Ovary (tissue), 10 donors: ENCODE measurements at places on chromosomes 13 and 19. TPM values are rescaled to one million over a fixed set of nuclear protein-coding genes. Genes with fewer than 3 reads are reported as not detected.
A peak's percentile ranks its signal among the peaks of the same experiment; 100 is the strongest.

DNA sequence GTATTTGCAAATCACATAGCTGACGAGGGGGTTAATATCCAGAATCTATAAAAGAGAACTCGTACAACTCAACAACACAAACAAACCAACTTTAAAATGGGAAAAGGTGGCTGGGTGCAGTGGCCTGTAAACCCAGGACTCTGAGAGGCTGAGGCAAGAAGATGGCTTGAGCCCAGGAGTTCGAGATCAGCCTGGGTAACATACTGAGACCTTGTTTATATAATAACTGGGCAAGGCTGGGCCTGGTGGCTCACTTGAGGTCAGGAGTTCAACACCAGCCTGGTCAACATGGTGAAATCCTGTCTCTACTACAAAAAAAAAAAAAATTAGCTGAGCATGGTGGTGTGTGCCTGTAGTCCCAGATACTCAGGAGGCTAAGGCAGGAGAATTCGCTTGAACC, 21.8 kb upstream of the TM6SF2 start:
- no peaks in the 10 kb centered on the region for H3K4me1 ChIP-seq
- no peaks in the 10 kb centered on the region for H3K36me3 ChIP-seq
- no peak for DNase-seq

DNA sequence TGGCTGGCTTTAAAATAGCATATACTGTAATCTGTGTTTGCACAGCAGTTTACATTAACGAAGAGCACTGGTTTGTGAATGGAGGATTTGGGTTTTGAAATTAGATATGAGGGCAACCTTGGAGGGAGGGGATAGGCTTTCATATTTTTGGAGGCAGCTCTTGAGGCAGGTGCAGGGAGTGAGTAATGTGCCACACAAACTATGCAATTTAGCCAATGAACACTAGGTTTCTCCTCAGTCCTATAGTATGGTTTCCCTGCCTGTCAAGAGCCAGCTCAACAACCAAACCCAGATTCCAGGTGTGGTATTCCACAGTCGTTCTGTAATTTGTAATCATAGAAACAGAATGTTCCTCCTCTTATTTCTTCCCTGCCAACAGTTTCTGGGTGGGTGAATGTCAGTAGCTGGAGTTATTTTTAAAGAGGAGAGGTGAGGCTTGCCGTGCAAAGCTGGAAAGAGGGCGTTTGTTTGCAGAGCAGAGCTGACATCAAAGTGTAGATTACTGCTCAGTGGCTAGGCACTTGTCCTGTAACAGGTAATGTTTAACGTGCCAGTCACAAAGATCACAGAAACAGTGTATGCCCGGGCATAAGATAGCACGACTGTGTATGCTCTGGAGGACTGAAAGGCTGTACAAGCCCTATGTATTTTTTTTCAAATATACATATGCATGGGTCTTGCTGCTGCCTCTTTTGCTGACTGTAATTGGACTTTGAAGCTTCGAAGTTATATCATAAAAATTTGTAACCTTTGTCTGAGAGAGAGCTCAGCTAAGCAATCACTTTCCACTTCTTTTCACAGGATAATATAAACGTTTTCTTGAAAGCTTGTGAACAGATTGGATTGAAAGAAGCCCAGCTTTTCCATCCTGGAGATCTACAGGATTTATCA, 124.2 kb downstream of the LMO7 start:
- H3K27me3 ChIP-seq, result no peaks in the 10 kb centered on the region
- H3K27ac ChIP-seq, result no peak overlapping the region
- no peaks in the 10 kb centered on the region for H3K36me3 ChIP-seq
- DNase-seq, result no peak
- peak overlapping the region; percentile 33 for H3K4me3 ChIP-seq

DNA sequence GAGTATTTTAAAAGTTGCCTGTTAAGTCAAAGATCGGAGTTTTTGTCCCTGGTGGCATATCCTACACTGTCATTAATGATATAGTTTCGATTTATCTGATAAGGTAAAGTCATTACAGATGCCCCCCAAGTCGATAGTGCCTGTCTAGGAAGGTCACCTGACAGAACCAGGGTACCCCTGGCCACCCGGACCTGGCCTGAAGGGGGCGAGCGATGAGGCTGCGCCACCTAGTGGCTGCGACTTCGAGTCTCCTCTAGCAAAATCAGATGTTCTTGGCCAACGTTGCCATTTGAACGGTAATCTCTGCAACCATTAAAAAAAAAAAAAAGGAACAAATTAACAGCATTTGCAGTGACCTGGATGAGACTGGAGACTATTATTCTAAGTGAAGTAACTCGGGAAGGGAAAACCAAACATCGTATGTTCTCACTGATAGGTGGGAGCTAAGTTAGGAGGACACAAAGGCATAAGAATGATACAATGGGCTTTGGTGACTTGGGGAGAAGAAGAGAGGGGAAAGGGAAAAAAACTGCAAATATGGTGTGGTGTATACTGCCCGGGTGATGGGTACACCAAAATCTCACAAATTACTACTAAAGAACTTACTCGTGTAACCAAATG, 565.1 kb downstream of the LIG4 start:
- H3K4me3 ChIP-seq, result no peak overlapping the region
- H3K4me1 ChIP-seq, result peaks cover 1% of the 10 kb centered on the region
- peak; percentile 43 for DNase-seq

DNA sequence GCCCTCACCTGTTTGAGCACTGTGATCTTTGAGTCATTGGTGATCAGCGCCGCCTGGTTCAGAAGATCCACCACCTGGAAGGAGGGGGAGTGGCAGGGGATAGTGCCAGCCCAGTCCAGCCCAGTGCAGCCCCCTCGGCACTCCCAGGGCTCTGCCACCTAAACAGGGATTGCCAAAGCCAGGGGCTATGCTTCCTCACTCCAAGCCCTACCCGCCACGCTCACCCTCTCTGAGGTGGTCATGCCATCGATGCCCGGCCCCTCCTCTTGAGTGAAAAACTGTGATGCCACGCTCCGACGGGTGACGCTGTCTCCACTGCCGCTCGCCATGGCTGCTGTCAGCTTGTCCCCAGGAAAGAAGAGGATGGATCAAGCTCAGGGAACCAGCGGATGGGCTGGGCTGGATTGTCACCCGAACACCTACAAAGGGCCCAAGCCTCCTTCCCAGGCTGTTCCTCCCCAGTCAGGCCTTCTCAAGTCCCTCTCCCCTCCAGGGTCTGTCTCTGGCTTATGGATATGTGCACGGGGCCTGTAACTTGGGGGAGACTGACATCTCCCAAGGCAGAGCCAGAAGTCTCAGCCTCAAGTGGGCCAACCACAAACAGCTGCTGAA, 8.7 kb downstream of the SYMPK start:
- H3K4me3 ChIP-seq, result no peak overlapping the region
- DNase-seq, result no peak
- no peak overlapping the region for H3K27ac ChIP-seq
- no peaks in the 10 kb centered on the region for H3K36me3 ChIP-seq
- H3K27me3 ChIP-seq, result no peaks in the 10 kb centered on the region

- no peaks in the 10 kb centered on the region for H3K36me3 ChIP-seq
- H3K4me3 ChIP-seq, result peak overlapping the region; percentile 60
- DNase-seq, result no peak
- H3K27me3 ChIP-seq, result no peaks in the 10 kb centered on the region
- peaks cover 4% of the 10 kb centered on the region for H3K4me1 ChIP-seq
Measured at GRCh38 chr13:41061914-41062837, 867 bp downstream of the WBP4 start.

Gene RXFP2
- 1.6 TPM for total RNA-seq

Gene NLRP11
- 0.62 TPM for total RNA-seq
